ENCODE measurements at places on chromosomes 3 and 15.
A peak's percentile ranks its signal among the peaks of the same experiment; 100 is the strongest.

DNA sequence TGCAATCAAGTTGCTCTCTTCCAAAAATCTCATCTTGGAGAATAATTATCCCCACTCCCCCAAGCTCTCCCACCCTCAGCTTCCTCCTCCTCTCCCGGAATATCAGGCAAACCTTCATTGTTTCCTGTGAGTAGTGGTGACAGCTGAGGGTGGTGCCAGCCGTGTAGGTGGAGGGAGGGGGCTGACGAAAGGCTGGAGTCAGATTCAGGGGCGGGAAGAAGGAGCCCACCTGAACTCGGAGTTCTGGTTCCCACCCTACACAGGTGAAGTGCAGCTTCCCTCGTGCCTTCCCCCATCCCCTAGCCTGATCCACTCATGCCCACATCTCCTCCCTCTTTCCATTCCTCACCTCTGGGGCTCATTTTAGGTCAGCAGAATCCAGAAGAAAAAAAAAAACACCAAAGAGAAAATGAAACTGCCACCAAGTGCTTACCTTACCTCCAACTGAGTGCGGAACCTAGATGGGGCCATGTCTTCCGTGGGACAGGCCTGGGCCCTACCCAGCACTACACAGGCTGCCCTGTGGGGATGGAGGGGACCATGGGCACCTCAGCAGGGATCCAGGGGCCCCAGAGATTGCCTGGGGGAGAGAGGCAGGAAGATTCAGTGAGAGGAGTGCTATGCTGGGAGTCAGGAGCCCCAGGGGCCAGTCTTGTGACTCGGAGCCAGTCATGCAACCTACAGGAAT lies 81.3 kb downstream of the ADCY5 start:
- no peak overlapping the region for H3K4me3 ChIP-seq
- peaks cover 12% of the 10 kb centered on the region for H3K27me3 ChIP-seq
- H3K36me3 ChIP-seq, result no peaks in the 10 kb centered on the region
- H3K27ac ChIP-seq, result no peak overlapping the region
- no peak for DNase-seq

GRCh38 chr15:69748576-69749185 lies 296.1 kb downstream of the RPLP1 start:
- DNase-seq, result no peak
- H3K27me3 ChIP-seq, result peaks cover 11% of the 10 kb centered on the region
- peaks cover 26% of the 10 kb centered on the region for H3K4me1 ChIP-seq
- no peak overlapping the region for H3K4me3 ChIP-seq
- no peak overlapping the region for H3K27ac ChIP-seq

DNA sequence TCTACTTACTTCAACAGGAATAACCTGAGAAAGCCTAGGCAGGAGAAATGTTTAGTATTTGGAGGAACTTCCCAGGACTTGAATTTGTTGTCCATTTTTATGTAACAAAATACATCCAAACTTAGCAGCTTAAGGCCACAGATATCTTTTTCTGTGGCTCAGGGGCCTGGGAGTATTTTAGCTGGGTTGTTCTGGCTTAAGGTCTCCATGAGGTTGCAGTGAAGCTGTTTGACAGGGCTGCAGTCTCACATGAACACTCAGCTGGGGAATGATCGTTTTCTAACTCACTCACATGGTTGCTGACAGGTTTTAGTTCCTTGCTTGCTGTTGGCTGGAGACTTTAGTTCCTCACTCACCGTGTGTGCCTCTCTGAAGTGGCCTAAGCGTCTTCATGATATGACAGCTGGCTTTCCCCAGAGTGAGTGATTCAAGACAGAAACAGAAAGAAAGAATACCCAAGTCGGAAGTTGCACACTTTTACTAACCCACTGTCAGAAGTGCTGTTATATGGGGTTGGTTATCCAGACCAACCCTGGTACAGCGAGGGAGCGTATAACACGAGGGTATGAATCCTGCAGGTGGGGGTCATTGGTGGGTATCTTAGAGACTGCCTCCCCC lies 229.7 kb upstream of the TBL1XR1 start:
- H3K4me1 ChIP-seq, result peaks cover 16% of the 10 kb centered on the region
- no peaks in the 10 kb centered on the region for H3K36me3 ChIP-seq
- no peak for DNase-seq
- peak overlapping the region; percentile 76 for H3K27ac ChIP-seq
- H3K27me3 ChIP-seq, result no peaks in the 10 kb centered on the region

DNA sequence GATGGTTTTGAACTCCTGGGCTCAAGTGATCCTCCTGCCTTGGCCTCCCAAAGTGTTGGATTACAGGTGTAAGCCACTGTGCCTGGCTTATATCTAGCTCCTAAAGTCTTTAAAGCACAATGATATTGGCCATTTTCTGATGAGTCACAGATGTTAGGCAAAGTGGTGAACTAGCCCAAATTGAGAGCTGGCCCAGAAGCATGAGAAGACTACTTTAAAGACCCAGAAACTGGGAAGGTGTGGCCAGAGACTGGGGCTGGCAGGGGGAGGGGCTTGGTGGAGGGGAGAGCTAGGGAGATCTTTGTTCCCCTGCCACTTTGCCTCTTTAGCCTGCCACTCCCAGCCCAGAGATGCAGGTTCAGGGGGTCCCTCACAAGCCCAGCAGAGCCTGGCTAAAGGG lies 21.6 kb downstream of the CHRNA3 start:
- H3K4me3 ChIP-seq, result no peak overlapping the region
- no peak for DNase-seq
- H3K4me1 ChIP-seq, result no peaks in the 10 kb centered on the region
- peaks cover 7% of the 10 kb centered on the region for H3K27me3 ChIP-seq

DNA sequence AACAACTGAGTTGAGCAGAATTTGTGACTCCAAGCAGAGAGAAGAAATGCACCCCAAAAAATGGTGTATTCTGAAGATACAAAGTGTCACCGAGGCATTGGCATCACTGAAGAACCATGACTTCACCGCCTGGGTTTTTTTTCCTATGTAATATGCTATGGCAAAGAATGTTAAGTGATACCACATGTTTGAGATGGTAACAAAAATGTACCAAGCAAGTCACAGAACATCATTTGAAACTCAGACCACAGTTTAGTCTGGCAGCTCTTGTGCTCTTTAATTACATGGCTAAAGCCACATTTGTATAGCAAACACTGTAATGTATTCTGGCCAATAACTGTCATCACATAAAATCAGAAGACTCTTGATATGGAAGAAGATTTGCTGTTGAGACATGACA lies 323.5 kb downstream of the ULK4 start:
- H3K27me3 ChIP-seq, result no peaks in the 10 kb centered on the region
- H3K27ac ChIP-seq, result no peak overlapping the region
- H3K4me1 ChIP-seq, result no peaks in the 10 kb centered on the region
- no peak overlapping the region for H3K4me3 ChIP-seq
- no peak for DNase-seq

DNA sequence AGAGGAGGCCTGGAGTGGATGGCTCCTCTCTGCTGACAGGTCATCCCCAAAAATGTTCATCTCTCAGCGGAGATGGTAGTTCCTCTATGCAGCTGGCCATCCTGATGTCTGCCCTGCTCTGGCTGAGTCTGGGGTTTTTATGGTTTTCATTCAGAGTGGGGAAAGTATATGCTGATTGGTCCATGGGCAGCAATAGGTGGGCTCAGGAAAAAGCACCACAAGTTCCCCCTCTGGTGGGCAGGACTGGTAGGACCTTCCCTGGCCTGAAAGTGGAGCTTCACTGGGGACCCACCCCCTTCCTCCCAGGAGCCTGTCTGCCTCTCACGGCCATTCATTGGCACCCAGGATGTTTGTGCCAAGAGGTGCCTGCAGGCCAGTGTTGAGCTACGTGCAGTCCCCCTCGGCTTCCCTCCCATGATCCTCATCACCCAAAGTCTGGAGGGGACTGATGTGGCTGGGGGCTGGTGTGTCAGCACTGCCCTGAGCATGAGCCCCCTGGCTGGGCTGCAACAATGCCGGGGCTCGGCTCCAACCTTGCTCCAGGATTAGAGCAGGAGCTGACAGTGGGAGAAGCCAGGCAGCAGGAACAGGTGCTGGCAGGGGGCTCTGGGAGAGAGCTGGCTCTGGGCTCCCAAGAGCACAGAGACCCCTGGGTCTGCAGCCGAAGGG lies 13.1 kb upstream of the BLOC1S6 start:
- peaks cover 26% of the 10 kb centered on the region for H3K4me1 ChIP-seq
- H3K27me3 ChIP-seq, result no peaks in the 10 kb centered on the region
- no peaks in the 10 kb centered on the region for H3K36me3 ChIP-seq

- no peak overlapping the region for H3K4me3 ChIP-seq
- no peaks in the 10 kb centered on the region for H3K36me3 ChIP-seq
- no peaks in the 10 kb centered on the region for H3K4me1 ChIP-seq
These were observed 219.3 kb downstream of the ZBBX start for GRCh38 chr3:167160781-167161180.

DNA sequence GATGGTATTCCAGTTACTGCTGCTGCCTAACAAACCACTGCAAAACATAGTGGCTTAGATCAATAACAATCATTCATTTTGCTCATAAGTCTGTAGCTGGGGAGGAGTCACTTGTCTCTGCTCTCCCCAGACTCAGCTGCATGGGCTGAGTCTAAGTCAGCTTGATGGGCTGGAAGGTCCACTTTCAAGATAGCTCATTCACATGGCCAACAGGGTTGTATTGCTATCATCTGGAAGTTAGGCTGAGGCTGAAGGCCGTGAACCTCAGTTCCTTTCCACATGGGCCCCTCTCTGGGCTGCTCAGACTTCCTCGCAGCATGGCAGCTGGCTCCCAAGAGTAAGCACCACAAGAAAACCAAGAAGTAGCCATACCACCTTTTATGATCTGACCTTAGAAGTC lies 28.7 kb upstream of the BFSP2 start:
- H3K27me3 ChIP-seq, result peaks cover 5% of the 10 kb centered on the region
- no peak overlapping the region for H3K4me3 ChIP-seq
- H3K36me3 ChIP-seq, result no peaks in the 10 kb centered on the region

GRCh38 chr3:197238842-197239241 lies 59.6 kb downstream of the DLG1 start:
- H3K36me3 ChIP-seq, result peaks cover 53% of the 10 kb centered on the region
- H3K27me3 ChIP-seq, result no peaks in the 10 kb centered on the region
- no peak for DNase-seq
- H3K4me3 ChIP-seq, result no peak overlapping the region
- peaks cover 34% of the 10 kb centered on the region for H3K4me1 ChIP-seq
- H3K27ac ChIP-seq, result no peak overlapping the region

GRCh38 chr3:46027736-46028397 lies 584 bp upstream of the XCR1 start:
- H3K4me3 ChIP-seq, result no peak overlapping the region
- peaks cover 16% of the 10 kb centered on the region for H3K4me1 ChIP-seq
- H3K36me3 ChIP-seq, result no peaks in the 10 kb centered on the region
- H3K27ac ChIP-seq, result no peak overlapping the region
- H3K27me3 ChIP-seq, result no peaks in the 10 kb centered on the region
